ENCODE measurements at places on chromosomes 5 and 9.

- no peak for DNase-seq
These were observed 16.2 kb upstream of the ERAP1 start for GRCh38 chr5:96823900-96824380.

GRCh38 chr9:93675336-93676150, 99.2 kb downstream of the PHF2 start:
- peak; percentile 6 for DNase-seq

GRCh38 chr5:143395638-143396352, 7.7 kb downstream of the NR3C1 start:
- DNase-seq = no peak

DNA sequence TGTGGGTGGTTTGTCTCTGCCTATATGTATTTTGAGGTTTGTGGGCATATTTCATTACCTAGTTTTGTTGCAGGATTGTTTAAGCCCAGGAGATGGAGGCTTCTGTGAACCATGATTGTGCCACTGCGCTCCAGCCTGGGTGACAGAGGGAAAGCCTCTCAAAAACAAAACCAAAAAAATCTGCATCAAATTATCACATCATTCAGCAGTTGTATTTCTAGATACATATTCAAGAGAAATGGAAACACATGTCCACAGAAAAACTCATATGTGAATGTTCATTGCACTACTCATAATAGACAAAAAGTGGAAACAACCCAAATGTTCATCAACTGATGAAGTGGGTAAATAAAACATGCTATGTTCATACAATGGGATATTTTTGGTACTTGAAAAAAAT, 29.9 kb downstream of the HSPA4 start:
- DNase-seq = no peak

DNA sequence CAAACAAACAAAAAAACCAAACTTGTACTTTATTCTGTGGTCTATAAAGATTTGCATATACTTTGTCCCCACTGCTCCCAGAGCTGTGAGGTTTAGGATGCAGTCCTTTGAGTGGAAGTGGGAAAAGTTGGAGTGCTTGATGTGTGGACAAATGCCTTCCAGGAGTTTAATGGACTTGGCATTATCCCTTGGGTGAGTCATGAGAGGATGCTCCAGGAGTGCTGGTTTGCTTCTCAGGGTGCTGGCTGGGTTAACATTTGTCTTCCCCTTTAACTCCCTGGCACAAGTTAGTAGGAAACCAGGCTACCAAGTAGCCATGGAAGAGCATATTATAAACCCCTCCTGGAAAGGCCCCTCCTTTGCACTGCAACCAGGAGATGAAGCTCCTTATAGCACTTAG, 417.4 kb upstream of the RIOK2 start:
- DNase-seq = no peak

GRCh38 chr9:129887334-129888292, 52.4 kb downstream of the USP20 start:
- no peak for DNase-seq

DNA sequence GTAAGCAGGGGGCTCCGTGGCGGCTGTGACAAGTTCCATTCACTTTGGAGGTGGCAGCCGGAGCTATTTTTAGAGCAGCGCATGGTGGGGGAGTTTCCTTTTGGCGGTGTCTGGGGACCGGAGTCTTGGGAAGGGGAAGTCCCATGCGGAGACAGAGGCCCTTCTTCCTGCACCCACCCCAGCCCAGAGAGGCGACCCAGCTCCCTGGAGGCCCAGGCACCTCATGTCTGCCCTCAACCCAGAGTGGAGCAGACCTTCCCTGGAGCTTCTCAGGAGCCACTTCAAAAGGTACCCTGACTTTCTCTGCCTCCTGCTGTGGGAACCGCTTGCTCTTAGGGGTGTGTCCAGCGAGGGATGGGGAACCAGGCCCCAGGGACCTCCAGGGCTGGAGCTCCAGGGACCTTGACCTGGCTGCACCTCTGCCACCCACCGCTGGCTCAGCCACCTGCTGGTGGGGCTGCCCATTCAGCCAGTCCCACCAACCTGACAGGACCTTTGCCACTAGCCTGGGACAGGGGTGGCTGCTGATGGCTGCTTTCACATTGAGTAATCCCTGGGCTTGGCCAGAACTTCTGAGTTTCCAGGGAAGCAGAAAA, 34.1 kb downstream of the NEK6 start:
- DNase-seq = no peak

DNA sequence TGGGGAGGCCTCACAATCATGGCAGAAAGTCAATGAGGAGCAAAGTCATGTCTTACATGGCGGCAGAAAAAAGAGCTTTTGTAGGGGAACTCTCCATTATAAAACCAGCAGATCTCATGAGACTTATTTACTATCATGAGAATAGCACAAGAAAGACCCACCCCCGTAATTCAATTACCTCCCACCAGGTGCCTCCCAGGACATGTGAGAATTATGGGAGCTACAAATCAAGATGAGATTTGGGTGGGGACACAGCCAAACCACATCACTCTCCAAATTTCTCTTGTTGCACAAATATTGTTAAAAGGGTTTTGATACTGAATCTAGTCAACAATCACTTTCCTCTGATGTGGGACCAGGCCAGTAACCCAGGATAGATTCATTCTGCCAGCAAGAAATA, 1176.1 kb downstream of the CDH9 start:
- DNase-seq = no peak
